ENCODE measurements at places on chromosomes 1 and 21.
A peak's percentile ranks its signal among the peaks of the same experiment; 100 is the strongest.

DNA sequence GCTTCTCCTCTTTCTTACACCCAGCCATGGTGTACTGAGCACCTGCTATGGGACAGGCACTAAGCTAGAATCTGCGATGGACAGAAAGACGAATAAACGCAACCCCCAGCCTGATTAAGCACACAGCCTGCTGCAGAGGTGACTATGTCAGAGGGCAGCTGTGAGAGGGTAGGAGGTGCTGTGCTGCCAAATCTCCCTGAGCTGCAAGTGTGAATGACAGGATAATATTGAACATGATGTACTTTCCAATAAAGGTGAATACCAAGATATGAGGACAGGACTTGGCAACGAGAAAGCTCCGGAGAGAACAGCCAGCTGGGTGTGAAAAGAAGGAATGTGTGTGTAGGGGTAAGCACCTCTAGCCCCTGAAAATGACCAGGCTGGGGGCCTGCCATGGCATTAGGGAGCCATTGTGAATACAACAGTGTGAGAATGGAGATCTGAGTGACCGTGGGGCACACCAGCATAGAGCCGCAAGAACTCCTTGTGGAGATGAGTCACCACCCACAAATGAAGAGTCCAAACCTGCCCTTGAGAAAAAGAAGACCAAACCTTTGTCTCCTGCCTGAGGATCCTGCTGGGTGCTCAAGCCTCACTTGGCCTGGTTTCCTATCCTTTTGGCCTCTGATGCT, 83.0 kb upstream of the ATF3 start:
- DNase-seq: no peak

GRCh38 chr1:202807451-202807925, 733 bp downstream of the KDM5B start:
- peak; percentile 44 for DNase-seq

GRCh38 chr1:230499496-230499895, 73.4 kb upstream of the PGBD5 start:
- DNase-seq: no peak

- no peak for DNase-seq
These were observed 41.7 kb downstream of the FMO4 start for GRCh38 chr1:171355727-171356126.

DNA sequence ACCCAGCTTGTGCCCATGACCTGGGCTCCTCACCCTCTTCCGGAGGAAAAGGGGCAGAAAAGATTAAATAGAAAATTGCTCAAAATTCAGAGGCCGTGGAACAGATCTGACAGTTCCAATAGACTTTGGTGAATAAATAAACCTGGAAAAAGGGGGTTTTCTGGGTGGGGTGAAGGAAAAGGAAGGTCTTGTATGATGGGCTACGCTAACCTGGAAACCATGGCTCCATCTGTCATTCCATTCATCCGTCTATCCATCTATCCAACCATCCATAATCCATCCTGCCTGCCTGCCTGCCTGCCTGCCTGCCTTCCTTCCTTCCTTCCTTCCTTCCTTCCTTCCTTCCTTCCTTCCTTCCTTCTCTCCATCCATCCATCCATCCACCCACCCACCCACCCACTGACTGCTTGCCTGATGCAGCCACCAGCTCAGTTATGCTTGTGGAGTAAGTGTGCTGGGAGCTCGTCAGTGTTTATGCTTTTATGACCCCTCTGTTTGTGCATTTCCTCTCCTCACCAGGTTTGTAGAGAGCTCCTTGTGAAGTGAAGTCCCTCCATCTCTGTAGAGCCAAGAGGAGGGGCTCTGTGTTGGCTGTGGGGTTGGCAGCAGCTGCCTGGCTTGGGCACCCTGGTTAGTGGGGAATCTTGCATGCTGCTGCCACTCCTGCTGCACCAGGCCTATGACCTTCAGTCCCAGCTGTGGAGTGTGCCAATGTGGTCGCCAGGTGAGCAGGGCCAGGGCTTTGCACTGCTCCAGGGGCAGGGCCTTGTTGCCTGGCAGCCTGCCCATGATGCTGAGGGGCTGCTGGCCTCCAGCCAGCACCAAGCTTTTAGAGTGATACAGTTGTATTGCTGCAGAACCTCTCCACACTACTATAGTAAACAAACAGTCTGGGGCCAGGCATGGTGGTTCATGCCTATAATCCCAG, 16.0 kb upstream of the POU3F1 start:
- DNase-seq: no peak

DNA sequence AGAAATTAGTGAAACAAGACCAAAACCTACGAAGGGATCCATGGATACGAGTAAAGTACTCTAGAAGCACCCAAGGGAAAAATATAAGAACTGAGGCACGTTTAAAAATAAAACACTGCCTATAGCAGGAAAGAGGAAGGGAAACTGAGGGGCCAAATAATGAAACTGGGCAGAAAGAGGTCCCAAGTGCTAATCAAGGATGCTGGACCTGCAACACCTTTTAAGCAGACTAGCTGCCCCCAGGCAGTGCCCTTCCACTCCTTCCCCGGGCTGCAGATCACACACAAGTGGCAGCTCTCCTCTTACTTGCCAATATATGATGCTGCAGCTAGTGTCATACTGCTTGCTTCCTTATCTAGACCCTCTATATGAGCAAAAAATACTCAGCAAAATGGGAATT, 7.6 kb upstream of the OTUD7B start:
- DNase-seq: no peak

All from Jurkat, Clone E6-1 (cell line).